ENCODE measurements at places on chromosomes 7 and 10.

- DNase-seq = no peak
Observed at GRCh38 chr7:40717242-40717641, 582.4 kb downstream of the SUGCT start.

- DNase-seq = no peak
Observed at GRCh38 chr10:98338318-98338717, 70.3 kb upstream of the LOXL4 start.

DNA sequence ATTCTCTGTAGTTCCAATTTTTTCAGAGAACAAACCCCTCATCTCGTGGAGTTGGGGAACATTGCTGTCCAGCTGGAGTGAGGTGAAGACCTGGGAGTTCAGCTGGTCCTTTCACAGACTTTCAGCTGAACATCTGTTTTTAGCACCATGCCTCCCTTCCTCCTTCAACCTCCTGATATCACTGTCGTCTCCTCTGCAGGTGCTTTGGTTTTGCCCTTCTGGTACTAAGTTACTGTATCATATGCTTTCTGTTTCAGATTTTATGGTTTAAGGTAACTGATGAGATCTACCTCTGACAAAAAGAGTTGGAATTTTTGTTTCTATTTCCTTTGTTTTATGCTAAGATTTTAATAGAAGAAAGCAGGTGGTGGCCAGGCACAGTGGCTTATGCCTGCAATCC is 102.9 kb downstream of the ZNF438 start:
- no peak for DNase-seq

GRCh38 chr10:30346131-30346530 is 2.9 kb downstream of the MTPAP start:
- DNase-seq = no peak

- DNase-seq = no peak
Observed at GRCh38 chr7:115292381-115292780, 370.5 kb downstream of the MDFIC start.

Measured in stimulated activated CD4-positive, alpha-beta T cell treated with anti-CD3 and anti-CD28 coated beads, TNF-alpha, amount 100 ng/mL, for 24 hours (primary cell).